ENCODE measurements at places on chromosomes 1 and 21. TPM values are rescaled to one million over a fixed set of nuclear protein-coding genes. Genes with fewer than 3 reads are reported as not detected.

The BARHL2 gene
- not detected for total RNA-seq

The ST6GALNAC3 gene
- total RNA-seq, result 0.61 TPM

The C1QB gene
- not detected for total RNA-seq

The LRRC38 gene
- total RNA-seq, result 0.11 TPM

The PIK3CD gene
- 10.2 TPM for total RNA-seq

The GREM2 gene
- total RNA-seq, result 0.09 TPM

The MAD2L2 gene
- total RNA-seq, result 52.5 TPM

The PDC gene
- not detected for total RNA-seq

The LMOD1 gene
- total RNA-seq, result not detected

The CD1B gene
- not detected for total RNA-seq

The RHOU gene
- total RNA-seq, result 18.4 TPM

The PLEKHN1 gene
- 4.9 TPM for total RNA-seq

The LRRC39 gene
- 0.13 TPM for total RNA-seq

The LENEP gene
- not detected for total RNA-seq

The ZNF683 gene
- total RNA-seq, result not detected

The KCNQ4 gene
- total RNA-seq, result 0.38 TPM

The CCDC27 gene
- not detected for total RNA-seq

The HMGN1 gene
- 171 TPM for total RNA-seq

The TRIM67 gene
- total RNA-seq, result 0.17 TPM

The MIXL1 gene
- 0.09 TPM for total RNA-seq

The PROX1 gene
- 0.32 TPM for total RNA-seq

The MSH4 gene
- total RNA-seq, result 0.02 TPM

The GJA9 gene
- not detected for total RNA-seq

The CHODL gene
- total RNA-seq, result not detected

The C1orf210 gene
- not detected for total RNA-seq

The FMO5 gene
- total RNA-seq, result 1.1 TPM

The PLA2G4A gene
- 7.6 TPM for total RNA-seq

The RCC2 gene
- 49.4 TPM for total RNA-seq

The RGSL1 gene
- not detected for total RNA-seq

The NLRP3 gene
- 0.02 TPM for total RNA-seq

The LCE1B gene
- not detected for total RNA-seq

The WNT3A gene
- total RNA-seq, result 0.05 TPM

The TEX38 gene
- not detected for total RNA-seq

The PTPRU gene
- total RNA-seq, result 8.7 TPM

The KLHDC9 gene
- 2.1 TPM for total RNA-seq

The HIPK1 gene
- total RNA-seq, result 14.2 TPM

The CFAP126 gene
- 0.19 TPM for total RNA-seq

The AGT gene
- 0.15 TPM for total RNA-seq

The CYP4X1 gene
- not detected for total RNA-seq

The BSND gene
- not detected for total RNA-seq

The FGR gene
- not detected for total RNA-seq

The CD247 gene
- total RNA-seq, result 0.36 TPM

The APCS gene
- total RNA-seq, result not detected

The OR2T11 gene
- total RNA-seq, result not detected

The FHAD1 gene
- 0.39 TPM for total RNA-seq

The SUCO gene
- total RNA-seq, result 9.4 TPM

The HMCN1 gene
- total RNA-seq, result 0.04 TPM

The PGLYRP4 gene
- not detected for total RNA-seq

The TTC39A gene
- total RNA-seq, result 2.9 TPM
